ENCODE measurements at places on chromosomes 3 and 15.

DNA sequence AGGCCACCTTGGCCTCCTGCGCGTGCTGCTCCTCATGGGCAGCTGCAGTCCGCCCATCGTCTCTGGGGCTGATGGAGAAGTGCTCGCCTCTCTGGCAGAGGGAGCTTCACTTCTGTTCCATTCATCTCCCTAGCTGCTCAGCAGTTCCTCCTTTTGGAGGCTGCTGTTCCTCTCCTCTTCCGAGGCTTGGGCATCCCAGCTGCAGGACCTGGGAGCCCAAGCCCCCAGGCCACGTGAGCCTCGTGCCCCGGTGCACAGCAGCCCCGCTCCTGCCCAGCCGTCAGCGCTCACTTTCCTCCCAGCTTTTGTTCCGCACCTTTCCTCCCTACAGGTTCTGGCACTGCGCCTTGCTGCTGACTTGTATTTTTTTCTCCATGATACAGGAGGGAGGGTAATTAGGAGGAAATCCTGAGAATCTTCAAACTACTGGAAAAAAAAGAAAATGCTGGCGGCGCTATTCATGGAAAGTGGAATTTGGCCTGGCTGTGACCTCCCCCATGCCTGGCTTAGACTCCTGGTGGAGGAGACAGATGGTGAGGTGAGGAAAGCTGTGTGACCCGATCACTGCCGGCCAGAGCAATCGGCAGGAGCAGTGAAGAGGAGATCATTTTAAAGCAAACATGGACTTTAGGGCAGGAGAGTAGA, 210.1 kb downstream of the CHST2 start:
- DNase-seq = no peak

GRCh38 chr3:106628407-106628806, 748.8 kb upstream of the CCDC54 start:
- no peak for DNase-seq

GRCh38 chr15:58260725-58261267, 122.6 kb downstream of the AQP9 start:
- no peak for DNase-seq

GRCh38 chr15:95326431-95327182, 1003.9 kb upstream of the NR2F2 start:
- DNase-seq = no peak

- DNase-seq = no peak
These were observed 44.4 kb upstream of the GALNT15 start for GRCh38 chr3:16130066-16130465.

DNA sequence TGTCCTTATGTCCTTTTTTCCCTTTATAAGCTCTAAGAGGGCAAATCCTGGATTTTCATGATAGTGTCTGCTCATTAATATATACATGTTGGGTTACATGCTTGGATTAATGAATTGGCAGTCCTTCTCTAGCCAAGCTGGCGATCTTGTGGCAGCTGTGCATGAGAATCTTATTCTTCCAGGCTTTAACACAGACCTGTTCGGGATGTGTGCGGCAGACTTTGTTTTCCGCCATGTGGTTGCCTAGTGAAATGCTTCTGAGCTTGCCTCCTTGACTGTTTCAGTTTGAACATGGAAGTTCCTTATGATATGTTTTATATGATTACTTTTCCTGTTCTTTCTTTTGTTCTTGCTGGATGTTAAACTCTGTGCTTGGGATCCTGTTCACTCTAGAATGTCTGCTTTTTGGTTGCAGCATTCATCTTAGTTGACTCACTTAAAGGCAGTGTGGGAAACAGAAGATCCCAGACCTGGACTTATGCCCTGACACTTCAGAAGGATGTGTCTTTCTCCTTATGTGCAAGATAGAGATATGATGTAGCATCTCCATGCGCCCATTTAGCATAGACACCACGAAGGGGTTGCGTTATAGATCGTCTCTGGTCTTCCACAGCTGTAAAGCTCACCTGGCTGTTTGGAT, 7.2 kb downstream of the CHCHD6 start:
- no peak for DNase-seq

DNA sequence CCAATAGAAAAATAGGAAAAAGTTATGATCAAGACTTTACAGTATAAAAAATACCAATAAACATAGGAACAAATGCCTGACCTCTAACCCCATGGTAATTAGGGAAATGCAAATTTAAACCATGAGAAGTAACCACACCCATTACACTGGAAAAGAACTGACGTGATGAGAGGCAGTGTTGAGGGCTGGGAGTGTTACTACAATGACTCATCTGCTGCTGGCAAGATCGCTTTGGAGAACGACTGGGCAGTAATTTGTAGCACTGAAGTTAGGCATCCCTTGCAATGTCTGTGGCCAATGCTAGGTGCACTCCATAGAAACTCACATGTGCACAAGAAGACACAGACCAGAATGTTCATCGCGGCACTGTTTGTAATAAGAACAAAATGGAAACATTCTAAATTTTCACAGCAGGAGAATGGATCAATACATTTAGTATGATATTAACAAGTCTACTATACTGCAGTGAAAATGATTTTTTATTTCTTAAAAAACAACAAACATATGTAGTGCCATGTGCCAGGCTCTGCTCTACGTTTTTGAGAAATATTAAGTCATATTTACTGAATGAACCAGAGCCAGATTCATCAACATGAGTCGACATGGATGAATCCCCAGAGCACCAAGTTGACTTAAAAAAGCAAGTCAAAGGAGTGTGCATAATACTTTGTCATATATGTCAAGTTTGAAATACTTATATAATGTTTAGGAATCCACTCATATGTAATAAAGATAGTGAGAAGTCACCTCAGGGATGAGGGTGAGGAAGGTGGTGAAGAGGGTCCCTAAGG, 37.6 kb upstream of the EPHB3 start:
- DNase-seq = no peak

DNA sequence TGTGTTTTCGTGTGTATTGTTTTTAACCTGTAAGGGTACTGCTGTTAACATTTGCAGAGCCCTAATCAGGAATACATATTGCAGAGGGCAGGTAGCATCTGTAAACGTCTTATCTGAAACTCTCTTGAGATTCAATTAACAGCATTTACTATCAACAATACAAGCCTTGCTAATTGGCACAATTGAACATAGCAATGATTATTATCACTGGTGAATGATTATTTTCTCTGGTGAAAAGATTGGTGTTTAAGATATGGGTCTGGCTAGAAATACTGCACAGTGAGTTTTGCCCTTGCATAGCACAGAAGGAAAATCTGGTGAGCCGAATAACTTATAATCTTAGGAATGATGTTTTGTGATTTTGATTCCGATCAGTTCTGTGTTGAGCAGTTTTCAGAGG, 5.9 kb upstream of the CNTN4 start:
- DNase-seq = no peak

- no peak for DNase-seq
These were observed 2.3 kb downstream of the PLA2G4E start for GRCh38 chr15:42018306-42019224.

DNA sequence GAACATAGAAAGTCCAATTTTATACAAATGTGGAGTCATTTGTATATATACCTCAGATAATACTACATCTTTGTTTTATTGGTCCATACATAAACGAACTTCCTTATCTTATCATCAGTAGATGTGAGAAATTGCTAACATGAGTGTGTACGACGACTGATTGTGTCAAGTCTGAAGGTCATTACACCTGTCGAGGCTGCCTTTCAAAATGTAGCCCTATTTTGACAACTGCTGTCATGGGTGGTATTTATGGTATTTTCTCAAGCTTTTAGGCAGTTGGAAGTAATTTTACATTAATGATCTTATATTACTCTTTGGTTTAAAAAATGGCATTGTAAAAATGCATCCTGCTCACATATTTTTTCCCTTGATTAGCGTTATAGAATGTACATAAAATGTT, 183.7 kb upstream of the DNAJC19 start:
- no peak for DNase-seq

- no peak for DNase-seq
These were observed 1.2 kb upstream of the MAP1A start for GRCh38 chr15:43516185-43516584.

Data from left renal cortex interstitium (tissue), 4 donors.